ENCODE measurements at places on chromosomes 1 and 21. TPM values are rescaled to one million over a fixed set of nuclear protein-coding genes. Genes with fewer than 3 reads are reported as not detected.

The CAMK1G gene
- total RNA-seq: not detected

The TNFRSF25 gene
- total RNA-seq: not detected

The PDE9A gene
- not detected for total RNA-seq

The JAK1 gene
- 33.7 TPM for total RNA-seq

The VPS26C gene
- total RNA-seq: 43.2 TPM

The CACYBP gene
- total RNA-seq: 188 TPM

The S100A11 gene
- total RNA-seq: 155 TPM

The ARID4B gene
- total RNA-seq: 56.4 TPM

The SLAMF8 gene
- total RNA-seq: not detected

DNA sequence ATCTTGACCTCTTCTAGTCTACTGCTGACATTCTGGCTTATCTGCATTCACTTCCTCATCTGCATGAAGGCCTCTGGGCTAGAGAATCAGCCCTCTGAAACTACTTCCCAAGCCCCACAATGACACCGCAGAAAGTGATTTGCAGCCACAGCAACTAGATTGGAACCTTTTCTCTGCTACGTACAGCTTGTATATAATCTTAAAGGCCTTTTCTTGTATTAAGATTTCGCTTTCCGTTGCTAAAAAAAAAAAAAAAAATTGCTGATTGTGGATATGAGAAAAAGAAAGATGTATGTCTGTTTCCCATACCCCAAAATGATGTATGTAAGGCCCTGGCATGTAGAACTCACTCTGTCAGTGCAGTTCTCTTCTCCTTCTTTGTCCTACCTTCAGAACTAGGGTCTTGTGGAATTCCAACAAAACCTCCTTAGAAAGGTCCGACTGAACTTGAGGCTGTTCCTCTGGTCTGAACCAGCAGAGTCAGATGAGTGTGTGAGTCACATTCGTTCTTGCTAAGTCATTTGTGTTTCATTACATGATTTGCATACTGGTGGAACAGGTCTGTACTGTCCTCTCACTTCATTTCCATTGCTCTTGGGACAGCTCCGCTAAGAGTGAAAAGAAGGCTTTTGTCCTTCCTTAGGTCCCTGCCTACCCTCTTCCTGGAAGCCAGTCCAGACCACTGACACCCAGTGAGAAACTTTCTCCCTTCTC lies 62.7 kb downstream of the PLPP3 start:
- peak overlapping the region; percentile 92 for H3K27ac ChIP-seq
- peaks cover 95% of the 10 kb centered on the region for H3K4me1 ChIP-seq
- H3K36me3 ChIP-seq: no peaks in the 10 kb centered on the region
- DNase-seq: peak; percentile 90
- peak overlapping the region; percentile 64 for H3K4me3 ChIP-seq

- no peaks in the 10 kb centered on the region for H3K27me3 ChIP-seq
- H3K36me3 ChIP-seq: no peaks in the 10 kb centered on the region
- H3K27ac ChIP-seq: no peak overlapping the region
- DNase-seq: no peak
Observed at GRCh38 chr1:226781937-226782609, 43.0 kb upstream of the ITPKB start.

- H3K4me1 ChIP-seq: no peaks in the 10 kb centered on the region
- DNase-seq: no peak
- H3K4me3 ChIP-seq: no peak overlapping the region
- H3K36me3 ChIP-seq: peaks cover 6% of the 10 kb centered on the region
- no peak overlapping the region for H3K27ac ChIP-seq
Observed at GRCh38 chr1:246837418-246838117, 94.2 kb downstream of the AHCTF1 start.

DNA sequence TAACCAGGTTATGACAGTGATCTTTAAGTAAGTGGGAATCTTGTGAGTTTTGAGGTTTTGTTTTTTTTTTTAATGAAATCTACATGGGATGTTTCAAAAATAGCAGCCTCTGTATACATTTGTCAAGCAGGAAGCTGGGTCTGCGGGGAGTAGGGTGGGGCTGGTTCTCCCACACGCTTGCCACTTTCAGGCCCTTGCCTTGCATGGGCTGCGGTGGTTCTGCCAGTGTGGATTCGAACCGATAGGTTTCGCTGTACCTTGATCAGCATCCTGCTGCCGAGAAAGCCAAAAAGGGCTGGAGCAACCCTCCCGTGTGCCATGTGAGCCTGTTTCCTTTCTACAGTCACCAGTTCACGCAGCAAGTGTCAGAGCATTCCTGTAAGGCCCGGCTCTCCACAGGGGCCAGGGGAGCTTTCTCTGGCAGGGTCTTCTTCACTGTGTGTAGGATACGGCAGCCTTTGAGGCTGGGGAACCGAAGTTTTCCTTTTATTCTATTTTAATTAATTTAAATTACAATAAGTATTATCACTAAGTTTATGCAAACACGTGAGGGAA lies 79.2 kb upstream of the SAMD11 start:
- no peak for DNase-seq
- no peaks in the 10 kb centered on the region for H3K4me1 ChIP-seq

- H3K27me3 ChIP-seq: no peaks in the 10 kb centered on the region
- no peak overlapping the region for H3K27ac ChIP-seq
- no peak overlapping the region for H3K4me3 ChIP-seq
Observed at GRCh38 chr1:101112051-101112780, 86.6 kb upstream of the DPH5 start.

DNA sequence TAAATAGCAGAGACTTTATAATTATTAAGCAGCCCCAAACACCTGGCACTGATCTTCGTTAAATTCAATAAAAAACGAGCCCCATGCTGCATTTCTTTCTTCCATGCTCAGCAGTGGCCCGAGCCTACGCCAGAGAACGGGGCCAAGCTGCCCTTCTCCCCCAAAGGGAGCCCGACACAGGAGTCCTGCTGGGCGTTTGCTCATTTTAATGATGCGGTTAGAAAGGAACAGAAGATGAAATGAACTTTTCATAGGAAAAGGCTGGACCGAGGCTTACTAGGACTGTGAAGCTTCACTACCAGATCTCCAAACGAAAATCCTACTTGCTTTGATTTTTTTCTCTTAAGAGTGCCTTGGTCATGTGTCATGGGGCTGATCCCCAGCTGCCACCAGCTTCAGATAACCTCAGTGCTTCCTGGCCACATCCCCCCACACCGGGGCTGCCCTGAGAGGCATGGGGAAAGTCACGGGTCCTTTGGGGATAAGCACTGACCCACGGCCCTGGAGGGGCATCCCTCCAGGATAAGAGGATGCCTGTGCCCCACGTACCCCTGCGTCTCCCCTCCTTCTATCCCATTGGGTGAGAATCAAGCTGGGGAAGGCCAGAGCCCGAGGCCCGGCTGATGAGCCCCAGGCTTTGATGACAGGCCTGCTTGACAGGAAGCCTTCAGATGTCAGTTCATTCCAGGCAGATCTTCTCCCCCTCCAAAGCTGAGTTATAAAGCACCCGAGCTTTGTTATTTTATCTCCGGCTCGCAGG lies 34.2 kb downstream of the PGBD5 start:
- no peaks in the 10 kb centered on the region for H3K4me1 ChIP-seq
- no peak for DNase-seq
- no peak overlapping the region for H3K4me3 ChIP-seq
- no peak overlapping the region for H3K27ac ChIP-seq
- no peaks in the 10 kb centered on the region for H3K27me3 ChIP-seq

- no peaks in the 10 kb centered on the region for H3K27me3 ChIP-seq
- H3K4me1 ChIP-seq: no peaks in the 10 kb centered on the region
Observed at GRCh38 chr1:224149709-224150108, 33.3 kb upstream of the DEGS1 start.

DNA sequence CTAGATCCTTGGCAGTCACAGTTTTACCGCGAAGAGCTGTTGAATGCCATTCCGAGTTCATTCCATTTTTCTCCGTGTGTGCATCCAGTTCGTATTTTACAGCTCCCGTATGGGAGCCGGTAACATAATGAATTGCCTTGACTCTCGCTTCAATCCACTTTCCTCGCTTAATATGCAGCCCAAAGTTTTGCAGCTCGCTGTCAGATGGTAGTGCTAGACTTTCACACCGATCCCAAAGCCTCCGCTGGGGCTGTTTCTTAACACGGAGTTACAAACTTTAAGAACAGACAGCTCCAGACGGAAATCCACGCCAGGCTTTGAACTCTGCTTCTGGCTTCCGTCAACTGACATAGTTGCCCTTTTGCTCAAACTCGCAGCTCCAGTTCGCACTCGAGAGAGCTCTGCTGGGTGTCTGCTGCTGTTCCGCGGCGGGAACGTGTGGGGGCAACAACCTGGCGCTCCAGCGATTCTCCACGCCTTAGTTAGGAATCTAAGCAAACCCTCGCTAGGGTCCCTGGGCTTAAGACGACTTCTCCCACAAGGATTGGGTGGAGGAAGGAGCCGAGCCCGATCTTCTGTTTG lies 3.5 kb upstream of the ARID1A start:
- no peaks in the 10 kb centered on the region for H3K36me3 ChIP-seq
- H3K4me3 ChIP-seq: peak overlapping the region; percentile 68
- no peaks in the 10 kb centered on the region for H3K27me3 ChIP-seq
- DNase-seq: peak; percentile 92

GRCh38 chr1:146036965-146037646 lies 15.6 kb upstream of the HJV start:
- DNase-seq: peak; percentile 95
- H3K27ac ChIP-seq: peak overlapping the region; percentile 81
- H3K27me3 ChIP-seq: no peaks in the 10 kb centered on the region
- H3K36me3 ChIP-seq: no peaks in the 10 kb centered on the region
- H3K4me1 ChIP-seq: peaks cover 29% of the 10 kb centered on the region

DNA sequence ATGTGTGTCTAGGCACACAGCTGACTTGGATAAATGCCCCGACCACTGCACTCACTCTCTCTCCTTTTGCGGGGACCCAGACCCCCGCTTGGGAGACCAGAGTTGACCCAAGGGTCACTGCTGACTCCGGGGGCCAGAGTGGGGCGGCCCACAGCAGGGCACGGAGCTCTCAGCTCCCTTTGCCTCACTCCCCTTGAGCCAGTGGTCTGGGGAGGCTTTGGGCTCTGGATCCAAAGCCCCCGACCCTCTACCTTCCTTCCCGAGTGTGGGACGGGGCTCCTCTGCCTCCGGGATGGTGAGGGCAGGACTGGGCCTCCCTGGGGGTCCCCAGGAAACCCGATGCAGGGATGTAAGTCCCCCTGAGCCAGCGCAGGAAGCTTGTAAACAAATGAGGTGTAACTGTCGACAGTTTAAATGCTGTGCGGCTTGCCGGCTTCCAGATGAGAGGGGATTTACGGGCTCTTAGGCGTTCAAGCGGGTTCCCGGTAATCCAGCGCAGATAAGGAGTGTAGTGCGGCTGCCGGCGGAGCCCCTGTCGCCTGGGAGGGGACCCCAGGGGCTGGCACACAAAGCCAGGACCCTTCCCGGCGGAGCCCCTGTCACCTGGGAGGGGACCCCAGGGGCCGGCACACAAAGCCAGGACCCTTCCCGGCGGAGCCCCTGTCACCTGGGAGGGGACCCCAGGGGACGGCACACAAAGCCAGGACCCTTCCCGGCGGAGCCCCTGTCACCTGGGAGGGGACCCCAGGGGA lies 7.4 kb downstream of the ACTRT2 start:
- H3K36me3 ChIP-seq: no peaks in the 10 kb centered on the region
- no peak overlapping the region for H3K27ac ChIP-seq
- H3K4me1 ChIP-seq: no peaks in the 10 kb centered on the region

DNA sequence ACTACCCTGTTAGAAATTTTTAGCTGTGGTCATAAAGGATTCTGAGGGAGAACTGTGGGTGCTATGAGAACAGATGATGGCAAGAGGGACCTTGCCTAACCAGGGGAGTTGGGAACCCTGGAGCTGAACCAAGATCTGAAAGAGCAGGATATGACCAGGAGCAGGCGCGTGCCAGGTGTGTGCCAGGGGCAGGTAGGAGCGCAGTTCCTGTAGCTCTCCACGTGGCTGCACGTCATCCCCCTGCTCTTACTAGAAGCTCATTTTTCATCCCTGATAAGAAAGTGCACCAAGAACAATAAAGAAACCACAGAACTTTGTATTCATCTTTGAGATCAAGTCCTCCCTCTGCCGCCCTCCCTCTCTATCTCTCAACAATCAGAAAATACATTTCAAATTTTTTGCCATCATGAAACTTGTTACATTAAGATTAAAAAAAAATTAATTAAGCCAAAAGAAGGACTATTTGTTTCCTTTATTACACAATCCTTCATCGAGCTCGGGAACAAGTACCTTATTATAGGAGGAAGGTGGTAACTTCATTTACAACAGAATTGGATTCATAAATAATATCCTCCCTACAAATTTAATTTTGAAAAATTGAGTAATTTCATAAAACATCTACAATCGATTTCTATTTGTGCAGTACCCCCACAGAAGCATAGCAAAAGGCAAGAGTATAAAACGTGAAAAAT lies 78.5 kb downstream of the SLC35F3 start:
- H3K36me3 ChIP-seq: no peaks in the 10 kb centered on the region
- no peaks in the 10 kb centered on the region for H3K27me3 ChIP-seq
- no peak for DNase-seq
- no peak overlapping the region for H3K4me3 ChIP-seq
- no peak overlapping the region for H3K27ac ChIP-seq
